ENCODE measurements at places on chromosomes 3 and 15. TPM values are rescaled to one million over a fixed set of nuclear protein-coding genes. Genes with fewer than 3 reads are reported as not detected.

B3GALNT1 gene
- total RNA-seq, result 152 TPM

SAMD7 gene
- not detected for total RNA-seq

HHLA2 gene
- total RNA-seq, result not detected

DNA sequence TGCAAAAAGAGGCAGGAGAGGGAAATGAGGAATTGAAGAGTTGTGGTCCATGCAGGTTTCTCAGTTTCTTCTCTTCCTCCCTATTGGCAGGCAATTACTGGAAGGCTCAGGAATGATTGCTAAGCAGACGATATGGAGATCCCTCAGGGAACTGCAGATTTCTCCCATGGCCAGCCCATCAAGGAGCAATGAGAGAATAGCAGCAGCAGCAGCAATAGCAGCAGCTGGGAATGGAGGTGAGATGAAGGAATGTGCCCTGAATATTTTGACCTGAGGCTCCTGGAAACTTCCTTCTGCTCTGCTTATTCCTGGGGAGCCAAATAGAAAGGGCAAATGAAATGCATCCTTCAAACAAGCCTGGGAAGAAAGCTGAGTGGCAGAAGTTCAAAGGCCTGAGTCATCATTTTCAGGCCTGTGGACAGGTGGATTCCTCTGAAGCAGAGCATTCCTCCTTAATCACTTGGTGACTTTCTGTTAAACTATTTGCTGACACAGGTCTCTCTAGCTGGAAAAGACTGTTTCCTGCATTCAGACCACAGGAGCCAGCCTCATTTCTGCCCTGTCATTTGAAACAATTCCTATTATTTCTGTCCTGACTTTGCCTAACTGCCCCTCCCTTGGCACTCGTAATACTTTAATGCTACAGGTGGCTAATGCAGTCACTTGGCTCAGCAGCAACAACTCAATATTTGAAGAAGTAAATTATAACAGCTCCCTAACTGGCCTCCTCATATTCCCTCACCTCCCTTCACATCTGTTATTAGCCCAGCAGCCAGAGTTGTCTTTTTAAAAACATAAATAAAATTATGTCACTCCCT is 146.9 kb upstream of the GADL1 start:
- DNase-seq, result no peak

DNA sequence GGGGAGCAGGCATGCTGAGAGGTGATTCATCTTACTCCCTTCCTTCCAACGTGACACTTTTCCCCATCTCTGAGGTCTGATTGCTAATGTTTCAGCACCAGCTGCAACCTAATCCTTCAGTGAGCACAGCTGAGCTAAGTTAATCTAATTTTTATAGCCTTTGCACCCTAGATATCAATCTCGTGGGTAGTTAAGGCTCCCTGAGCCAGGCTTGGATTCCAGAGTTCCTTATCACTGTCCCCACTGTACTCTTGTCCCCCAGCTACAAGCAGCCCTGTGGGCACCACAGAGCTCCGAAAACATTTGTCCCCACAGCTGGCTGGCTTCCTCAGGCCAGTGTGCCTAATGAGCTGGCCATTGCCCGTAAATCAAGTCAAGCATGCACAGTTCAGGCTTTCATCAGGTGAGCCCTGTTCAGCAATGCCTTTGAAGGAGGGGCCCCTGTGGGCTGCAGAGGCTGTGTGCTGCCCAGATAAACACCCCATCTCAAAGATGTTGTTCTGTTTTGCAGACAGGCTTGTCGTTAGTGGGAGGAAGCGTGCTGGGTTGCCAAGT is 376.9 kb upstream of the RASGRP1 start:
- no peak for DNase-seq

DNA sequence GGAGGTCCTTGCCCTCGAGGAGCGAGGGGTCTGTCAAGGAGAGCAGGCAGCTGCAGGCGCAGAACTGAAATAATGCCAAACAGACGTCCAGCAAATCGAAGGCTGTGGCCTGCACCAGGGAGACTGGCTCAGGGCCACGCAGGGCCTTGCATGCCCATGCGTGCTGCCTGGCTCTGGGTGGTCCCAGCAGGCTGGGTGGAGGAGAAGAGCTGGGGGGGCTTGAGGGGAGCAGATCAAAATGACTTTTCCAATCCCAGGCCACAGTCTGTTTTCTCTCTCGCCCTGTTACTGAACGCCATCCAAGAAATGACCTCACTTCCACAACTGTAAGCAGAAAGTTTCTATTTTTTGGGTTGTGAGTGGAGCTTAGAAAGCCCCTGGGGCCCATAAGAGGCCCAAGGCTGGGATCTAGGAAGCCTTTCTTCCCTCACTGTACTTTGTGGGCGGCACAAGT is 96.9 kb upstream of the RPL32 start:
- DNase-seq, result no peak

DNA sequence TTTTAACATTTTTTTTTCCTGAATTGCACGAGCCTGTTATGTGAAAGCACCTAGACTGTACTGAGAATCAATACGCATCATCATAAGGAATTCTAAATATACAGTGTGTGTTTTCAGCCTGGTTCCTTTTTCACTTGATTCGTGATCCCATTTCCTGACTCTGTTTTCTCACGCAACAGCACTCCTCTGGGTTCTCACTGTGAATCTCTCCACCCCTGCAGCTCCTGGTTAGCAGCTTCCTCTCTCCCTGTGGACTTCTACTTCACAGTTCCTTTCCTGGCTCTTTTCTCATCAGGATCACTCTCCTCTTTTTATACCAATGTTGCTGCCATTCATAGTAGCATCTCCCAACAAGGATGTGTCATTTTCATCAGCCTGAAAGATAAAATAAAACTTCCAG is 297.2 kb downstream of the CADM2 start:
- no peak for DNase-seq

- DNase-seq, result no peak
These were observed 16.9 kb upstream of the LINGO1 start for GRCh38 chr15:77649610-77650009.

DNA sequence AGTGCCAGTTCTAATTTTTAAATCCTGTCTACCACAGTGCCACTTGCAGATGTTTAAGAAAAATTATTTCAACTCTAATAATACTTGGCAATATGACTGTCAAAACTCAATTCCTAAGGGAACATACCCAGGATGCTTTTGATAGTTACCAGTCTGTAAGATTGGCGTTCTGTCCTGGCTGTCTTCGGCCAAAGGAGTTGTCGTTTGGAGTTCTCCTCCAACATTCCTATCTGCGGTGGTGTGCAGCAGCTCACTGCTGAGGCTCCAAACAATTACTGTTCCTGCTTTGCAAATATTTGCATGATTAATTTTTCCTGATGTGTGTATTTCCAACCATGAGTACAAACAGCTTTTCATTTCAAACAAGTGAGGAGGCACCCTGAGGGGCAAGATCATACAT is 330.8 kb upstream of the DPH6 start:
- no peak for DNase-seq

All from frontal cortex (tissue), 4 donors.